Stimulated activated naive CD8-positive, alpha-beta T cell treated with anti-CD3 and anti-CD28 coated beads, Interleukin-15, amount 100 ng/mL, for 72 hours (primary cell): ENCODE measurements at places on chromosomes 12 and 14.

DNA sequence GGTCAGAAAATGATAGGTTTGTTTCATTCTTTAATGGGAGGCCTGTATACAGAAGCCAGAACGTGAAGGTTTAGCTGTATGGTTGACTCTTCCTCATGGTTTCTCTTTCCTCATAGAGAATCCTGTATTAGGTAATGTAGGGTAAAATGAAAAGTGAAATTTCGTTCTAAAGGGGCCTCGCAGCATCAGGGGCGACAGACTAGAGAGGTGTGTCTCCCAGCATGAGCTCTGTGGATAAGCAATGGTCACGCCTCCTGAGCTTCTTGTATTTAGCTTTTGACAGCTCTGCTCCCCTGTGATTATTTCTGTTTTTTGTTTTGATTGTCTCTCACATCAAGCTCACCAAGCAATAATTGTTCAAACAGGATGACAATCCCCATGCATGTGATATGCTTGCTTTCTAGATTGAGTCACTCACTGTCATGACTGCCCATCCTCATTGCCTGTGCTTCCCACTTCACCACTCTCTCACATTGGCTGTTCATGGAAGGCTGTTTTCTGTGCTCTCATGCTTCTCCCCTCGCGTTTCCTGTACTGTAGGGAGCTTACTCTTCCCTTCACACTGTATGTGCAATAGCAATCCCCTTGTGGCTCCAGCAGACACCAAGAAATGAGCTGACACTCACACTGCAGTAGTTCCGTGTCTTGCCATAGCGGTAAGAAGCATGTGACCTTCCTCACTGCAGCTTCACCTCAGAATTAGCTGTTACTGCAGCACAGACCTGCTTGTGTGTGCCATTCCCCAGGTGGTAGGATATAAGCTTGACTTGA lies 44.0 kb downstream of the RAD52 start:
- no peak for DNase-seq

GRCh38 chr12:31008241-31008761 lies 65.4 kb upstream of the DDX11 start:
- DNase-seq, result no peak

DNA sequence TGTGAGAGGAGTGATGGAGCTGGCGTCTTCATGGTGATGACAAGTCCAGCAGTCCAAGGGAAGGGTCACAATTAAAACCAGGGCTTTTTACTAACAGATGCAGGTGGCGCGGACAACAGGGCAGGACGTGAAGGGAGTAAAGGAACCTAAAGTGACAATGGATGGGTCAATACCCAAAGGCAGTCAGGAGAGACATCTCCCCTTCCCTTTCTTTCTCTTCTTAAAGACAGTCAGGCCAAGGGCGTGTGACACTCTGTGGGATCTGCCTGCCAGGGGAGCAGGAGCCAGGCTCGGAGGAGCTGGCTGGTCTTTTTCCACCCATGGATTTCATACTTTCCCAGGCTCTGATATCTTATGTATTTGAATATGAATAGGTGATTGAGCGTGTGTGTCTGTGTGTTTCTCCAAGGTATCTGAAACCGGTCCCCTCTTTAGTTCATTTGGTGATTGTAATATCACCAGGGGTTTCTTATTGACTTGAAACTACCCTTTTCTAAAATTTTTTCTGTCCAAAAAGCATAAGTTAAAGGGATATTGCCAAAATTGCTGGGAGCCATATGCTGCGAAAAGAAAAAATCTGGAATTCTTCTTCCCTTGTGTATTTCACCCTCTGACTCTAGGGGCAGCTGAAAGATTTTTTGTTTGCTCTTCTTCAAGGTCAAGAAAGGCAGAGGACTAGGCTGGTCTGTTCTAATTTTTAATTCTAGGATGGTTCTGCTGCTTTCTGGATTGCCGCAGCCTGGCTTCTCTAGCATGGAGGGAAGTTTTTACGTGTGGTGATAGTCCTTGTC lies 61.8 kb downstream of the FBXL14 start:
- no peak for DNase-seq

DNA sequence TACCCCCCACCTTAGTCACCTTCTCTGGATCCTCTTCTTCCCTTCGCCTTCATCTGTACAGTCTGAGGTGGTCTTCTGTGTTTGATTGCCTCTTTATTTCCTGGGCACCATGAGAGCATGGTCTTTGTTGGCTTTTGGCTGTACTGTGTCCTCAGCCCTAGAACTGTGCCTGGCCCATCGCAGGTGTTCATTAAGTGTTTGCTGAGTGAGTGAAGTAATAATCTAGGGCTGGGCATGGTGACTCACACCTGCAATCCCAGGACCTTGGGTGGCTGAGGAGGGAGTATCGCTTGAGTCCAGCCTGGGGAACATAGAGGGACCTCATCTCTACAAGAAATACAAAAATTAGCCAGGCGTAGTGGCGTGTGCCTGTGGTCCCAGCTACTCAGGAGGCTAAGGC lies 13.9 kb downstream of the ALDH2 start:
- no peak for DNase-seq

DNA sequence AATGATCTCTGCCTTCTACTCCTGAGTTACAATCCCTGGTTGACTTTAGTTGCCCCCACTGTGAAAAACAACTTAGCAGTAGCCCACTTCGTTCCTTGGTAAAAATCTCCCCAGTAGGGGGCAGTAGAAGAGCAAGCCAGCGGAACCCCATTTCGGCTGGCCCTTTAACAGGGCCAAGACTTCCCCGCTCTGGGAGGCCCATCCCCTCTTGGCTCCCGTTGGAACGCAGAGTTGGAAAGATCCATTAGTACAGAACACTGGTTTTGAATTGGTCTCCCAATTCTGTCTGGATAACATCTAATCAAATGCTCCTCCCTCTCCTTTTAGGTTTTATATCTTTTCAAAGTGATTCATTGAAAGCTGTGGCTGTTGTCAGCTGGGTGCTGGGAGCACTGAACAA lies 1133.3 kb downstream of the BCL11B start:
- DNase-seq, result peak; percentile 71

DNA sequence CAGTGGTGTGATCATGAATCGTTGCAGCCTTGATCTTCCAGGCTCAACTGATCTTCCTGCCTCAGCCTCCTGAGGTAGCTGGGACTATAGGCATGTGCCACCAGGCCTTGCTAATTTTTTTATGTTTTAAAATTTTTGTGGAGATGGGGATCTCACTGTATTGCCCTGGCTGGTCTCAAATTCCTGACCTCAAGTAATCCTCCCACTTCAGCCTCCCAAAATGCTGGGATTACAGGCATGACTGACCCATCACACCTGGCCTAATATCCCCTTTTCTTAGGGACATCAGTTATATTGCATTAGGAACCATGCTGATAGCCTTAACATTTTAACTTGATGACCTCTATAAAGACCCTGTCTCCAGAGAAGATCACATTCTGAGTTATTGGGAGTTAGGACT lies 42.8 kb downstream of the RASSF3 start:
- DNase-seq, result no peak

GRCh38 chr14:85934123-85934885 lies 404.4 kb downstream of the FLRT2 start:
- DNase-seq, result peak; percentile 63

GRCh38 chr12:9340422-9341259 lies 132.4 kb upstream of the PZP start:
- DNase-seq, result no peak

GRCh38 chr14:88179716-88180115 lies 143.4 kb downstream of the KCNK10 start:
- no peak for DNase-seq

- peak; percentile 59 for DNase-seq
These were observed 41.2 kb upstream of the CRY1 start for GRCh38 chr12:107134558-107134957.

GRCh38 chr12:23415180-23415579 lies 534.3 kb downstream of the SOX5 start:
- DNase-seq, result no peak

DNA sequence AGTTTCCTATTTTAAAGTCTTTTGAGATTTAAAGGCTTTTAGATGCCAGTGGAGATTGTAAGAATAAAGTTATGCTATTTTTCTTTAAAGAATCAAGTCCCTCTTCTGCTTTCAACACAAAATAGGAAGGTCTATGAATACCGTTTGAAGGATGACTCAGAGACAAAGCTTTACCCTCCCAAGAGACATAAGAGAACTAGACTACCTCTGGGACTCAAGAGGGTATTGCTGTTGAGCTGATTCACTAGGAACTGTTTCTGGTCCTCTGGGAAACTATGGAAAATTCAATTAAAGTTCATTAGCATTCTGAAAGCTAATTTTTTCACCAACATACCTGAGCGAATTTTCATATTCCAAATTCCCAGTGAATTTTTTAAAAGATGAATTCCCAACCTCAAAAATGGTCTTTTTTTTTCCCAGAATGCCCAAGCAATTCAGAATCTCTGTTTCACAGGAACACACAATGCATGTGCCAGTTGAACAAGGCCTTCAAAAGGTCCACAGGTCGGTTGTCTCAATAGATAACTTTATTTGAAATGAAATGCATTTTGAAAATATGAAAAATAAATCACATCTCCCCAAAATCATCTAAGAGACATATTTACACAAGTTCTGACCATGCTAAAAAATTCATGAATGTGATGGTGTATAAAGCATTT lies 6.5 kb downstream of the PHLDA1 start:
- no peak for DNase-seq

GRCh38 chr12:109289004-109289403 lies 20.1 kb downstream of the FOXN4 start:
- no peak for DNase-seq

- DNase-seq, result no peak
These were observed 69.4 kb upstream of the ACTN1 start for GRCh38 chr14:69048456-69048855.

DNA sequence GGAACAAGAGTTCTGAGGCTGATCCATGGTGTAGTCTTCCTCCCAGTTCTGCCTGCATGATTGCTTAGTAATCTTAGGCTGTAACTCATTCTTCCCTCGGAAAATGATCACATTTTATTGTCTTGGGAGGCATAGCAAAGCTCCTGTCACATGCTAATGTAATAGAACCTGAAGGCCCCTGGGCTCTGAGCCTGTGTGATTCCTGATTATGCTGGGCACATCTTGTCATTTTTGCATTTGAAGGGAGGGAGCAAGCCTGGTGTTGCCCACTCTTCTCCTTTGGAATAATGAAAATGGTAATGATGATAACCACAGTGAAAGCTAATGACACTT lies 215.4 kb downstream of the MSRB3 start:
- DNase-seq, result no peak

DNA sequence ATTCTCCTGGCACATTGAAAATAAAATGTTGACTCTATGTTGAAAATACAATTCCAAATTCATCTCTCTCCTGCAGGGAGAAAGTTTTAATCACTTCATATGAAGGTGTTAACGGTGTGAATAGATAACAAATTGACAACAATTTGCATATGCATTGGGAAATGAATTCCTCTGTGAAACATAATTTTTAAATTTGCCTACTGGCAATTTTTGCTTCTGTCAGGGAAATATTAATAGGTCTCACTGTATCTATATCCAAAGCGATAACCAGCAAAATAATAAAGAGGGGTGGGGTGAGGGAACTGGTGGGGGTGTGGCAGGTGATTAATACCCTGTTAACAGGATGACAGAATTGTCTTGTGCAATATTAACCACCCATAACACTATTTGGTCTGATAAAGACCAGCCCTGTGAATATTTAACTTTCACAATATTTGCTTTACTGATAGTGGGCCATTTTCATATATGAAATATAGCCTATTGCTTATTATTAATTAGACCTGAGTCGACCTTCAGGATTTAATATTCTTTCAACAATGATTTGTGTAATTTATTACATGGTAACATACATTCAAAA lies 239.0 kb upstream of the SSTR1 start:
- DNase-seq, result no peak

DNA sequence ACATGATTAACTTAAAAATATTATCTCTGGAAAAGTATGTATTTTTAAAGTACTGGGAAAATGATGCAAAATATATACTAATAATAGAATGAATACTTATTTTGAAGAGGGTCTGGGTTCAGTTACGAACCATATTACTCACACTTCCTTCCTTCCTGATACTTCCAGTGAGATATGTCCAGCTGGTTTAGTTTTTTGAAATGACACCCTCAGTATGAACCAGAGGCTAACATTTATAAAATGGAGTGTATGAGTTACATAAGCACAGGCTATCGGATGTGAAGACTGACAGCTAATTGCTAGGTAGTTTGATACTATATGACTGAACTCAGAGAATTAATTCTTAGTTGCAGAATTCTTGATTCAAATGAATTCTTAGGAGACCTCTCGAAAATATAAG lies 122.9 kb downstream of the OTOGL start:
- DNase-seq, result no peak

GRCh38 chr14:105169776-105170655 lies 1.4 kb upstream of the JAG2 start:
- no peak for DNase-seq

- DNase-seq, result no peak
These were observed 9.1 kb downstream of the ABCD2 start for GRCh38 chr12:39610436-39611025.

DNA sequence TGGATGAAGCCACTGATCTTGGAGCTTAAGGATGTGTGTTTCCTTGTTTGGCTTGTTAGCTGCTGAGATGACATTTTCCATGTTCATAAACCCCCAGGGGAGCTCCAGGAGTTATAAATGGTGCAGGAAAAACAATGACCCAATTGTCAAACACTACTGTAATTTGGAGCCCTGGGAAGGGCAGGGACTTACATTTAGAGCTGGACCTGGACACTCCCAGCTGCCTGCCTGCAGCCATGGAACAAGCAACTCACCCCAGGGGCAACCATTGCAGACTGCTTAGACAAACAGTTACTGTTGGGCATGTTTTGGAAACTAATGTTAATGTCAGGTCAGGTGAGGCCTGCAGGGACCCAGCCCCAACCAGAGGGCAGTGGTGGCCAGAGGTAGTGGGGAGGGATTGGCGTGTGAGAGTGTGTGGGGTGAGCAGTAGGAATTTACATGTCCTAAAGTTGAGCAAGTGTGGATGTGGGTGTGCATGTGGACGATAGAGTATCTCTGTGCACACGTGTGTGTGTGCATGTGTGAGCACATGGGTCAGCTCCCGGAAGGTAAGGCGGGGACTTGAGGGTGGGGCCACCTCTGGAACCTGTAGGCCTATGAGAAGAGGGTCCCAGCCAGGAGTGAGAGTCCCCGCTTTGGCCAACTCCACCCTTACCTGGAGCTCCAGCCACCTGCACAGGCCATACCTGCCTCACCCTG lies 86.4 kb upstream of the NOS1 start:
- no peak for DNase-seq

- DNase-seq, result no peak
These were observed 27.4 kb upstream of the STON2 start for GRCh38 chr14:81427348-81428058.

DNA sequence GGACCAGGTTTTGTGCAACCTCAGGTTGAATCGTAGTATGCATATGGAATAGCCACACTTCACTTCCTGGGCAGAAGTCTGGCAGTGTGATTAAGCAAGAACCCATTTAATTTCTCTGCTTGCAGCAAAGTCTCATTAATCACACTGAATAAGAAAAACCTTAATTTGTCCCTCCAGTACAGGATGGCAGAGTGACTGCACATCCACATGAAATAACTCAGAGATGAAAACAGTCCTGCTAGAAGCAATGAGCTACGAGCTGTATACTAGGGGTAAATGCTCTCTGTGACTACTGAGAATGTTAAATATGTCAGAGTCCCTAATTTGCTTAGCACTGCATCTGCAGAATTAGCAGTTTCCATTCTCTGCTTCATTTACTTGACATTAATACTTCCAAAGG lies 88.9 kb downstream of the ACSS3 start:
- no peak for DNase-seq

GRCh38 chr12:54292083-54292930 lies 8.5 kb downstream of the NFE2 start:
- no peak for DNase-seq

- DNase-seq, result no peak
These were observed 45.3 kb downstream of the PRMT8 start for GRCh38 chr12:3536096-3536875.
